ENCODE measurements at places on chromosomes 5 and 9.

DNA sequence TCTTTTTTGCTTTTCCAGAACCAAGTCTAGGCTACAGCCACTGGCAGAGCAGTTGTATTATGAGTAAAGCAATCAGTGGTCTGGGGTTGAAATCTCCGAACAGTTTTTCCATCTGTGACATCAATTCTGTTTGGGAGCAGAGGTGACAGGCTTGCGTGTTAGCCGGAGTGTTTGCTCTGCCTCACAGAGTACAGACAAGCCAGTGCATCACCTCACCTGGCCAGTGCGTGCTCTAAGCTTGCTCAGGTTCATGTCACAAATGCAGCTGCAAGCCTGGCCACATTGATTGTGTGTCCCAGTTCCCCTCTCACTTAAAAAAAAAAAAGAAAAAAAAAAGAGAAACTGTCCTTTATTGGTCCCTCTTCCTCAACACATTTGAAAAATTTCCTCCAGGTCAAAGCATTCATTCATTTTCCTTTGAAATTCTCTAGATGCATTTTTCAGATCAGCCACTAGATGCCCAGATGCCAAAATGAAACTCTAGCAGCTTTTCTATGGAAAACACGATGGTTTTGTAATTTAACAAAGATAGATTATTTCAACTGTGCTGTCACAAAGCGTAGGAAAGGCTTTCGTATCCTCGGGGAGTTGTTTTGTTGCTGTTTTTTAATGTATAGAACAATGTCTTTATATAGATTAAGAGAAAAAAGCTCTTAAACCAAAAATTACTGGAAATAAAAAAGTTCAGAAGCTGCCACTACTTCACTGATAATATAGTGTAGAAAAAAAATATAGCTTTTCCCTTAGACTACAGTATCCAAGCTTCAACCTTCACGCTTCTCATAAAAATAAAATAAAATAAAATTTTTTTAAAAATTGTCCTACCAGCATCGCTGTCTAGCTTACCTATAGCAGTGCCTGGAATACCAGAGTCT lies 585.5 kb downstream of the TLE1 start:
- no peak for DNase-seq

GRCh38 chr5:134539732-134540131 lies 14.3 kb downstream of the JADE2 start:
- DNase-seq, result no peak

DNA sequence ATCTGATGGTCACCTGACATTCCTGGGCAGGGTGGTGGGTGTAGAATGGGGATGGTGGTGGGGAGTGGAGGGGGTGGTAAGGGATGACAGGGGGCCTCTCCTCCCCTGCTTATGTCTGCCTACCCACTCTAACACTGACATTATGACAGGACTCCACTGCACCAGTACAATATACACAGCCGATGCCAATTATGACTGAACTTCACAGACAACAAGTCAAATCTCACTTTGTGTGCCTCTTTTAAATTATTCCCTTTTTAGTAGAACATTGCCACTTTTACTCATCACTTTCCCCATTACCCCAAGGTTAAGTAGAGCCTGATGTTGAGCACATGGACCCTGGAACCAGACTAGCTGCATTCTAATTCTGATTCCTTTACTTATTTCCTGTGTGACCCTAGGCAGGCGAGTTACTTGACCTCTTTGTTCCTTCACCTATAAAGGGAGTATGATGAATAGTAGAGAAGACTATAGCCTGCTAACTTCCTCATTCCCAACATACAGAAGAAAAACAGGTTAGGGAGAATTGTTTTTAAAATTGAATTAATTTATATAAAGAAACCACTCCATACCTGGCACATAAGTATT lies 464.7 kb downstream of the DMRT2 start:
- no peak for DNase-seq

DNA sequence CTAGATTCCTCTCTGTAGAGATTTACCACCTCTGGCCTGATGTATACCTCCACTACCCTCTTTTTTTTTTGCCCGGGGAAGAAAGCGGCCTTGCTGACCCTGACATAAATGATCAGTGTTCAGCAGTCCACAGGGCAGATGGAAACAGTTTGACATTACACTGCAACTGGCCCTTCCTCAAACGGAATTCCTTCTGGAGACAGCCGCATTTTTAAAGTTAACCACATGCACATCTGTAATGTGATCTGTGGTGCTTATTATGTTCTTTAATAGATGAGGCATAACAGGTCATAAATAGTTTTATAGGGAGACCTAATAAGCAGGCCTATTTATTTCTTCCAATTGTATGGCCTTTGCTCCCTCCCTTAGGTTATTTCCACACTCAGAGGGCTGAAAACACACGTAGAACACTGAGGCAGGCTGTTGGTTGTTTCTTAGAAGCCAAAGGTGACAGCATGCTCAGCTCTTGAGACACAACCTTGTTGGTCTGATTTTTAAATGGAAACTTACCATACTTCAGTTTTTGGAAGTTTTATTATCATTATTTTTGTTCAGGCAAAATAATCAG lies 84.0 kb upstream of the APC start:
- DNase-seq, result no peak

DNA sequence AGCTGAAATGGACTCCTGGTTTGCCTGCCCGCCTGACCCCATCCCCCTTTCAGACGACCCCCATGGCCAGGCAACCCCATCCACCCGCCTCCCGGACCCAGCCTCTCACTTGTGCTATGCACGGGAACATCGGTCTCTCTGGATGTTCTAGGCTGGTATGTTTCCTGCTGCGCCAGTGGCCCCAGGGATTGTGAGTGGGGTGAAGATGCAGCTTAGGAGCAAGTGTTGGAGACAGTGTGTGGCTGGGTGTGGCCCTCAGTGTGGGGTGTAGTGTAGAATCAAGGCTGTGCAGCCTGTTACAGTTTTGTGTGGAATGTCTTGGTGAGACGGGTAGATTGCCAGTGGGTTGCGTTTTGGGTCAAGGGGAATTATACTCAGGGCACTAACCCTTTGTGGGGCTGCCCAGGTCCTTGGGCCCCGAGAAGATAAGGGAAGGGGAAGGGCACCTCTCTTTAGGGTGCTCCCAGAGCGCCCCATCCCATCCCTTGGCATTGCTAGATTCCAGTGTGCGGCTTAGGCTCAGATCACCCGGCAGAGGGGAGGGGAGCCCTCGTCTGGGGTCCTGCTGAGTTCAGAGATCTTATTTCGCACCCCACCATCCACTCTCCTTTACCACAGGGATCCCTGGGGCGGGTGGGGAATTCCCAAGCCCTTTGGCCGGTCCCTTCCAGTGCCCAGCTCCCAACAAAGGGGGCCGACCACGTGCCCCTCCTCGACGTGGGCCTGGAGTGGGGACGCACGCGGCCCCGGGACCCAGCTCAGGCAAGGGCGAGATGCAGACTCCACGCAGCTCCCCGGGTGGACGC lies 4.6 kb downstream of the IER5L start:
- no peak for DNase-seq

- no peak for DNase-seq
These were observed 216.1 kb downstream of the MEF2C start for GRCh38 chr5:88666761-88667495.

DNA sequence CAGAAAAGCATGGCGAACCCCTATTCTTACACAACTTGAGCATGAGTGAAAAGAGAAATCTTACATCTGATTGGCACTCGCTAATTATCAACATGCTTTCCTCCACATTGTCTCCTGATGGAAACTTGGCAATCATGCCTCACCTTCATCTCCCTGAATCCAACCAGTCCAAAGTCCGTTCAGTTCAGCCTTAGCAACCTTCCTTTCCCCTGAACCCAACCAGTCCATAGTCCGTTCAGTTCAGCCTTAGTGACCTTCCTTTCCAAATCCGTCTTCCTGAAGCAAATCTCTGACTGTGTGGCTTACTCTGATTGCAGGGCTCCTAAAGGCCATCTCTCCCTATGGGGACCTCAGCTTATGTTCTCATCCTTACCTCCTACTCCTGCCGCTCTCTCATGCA lies 538.3 kb upstream of the CLINT1 start:
- DNase-seq, result no peak

DNA sequence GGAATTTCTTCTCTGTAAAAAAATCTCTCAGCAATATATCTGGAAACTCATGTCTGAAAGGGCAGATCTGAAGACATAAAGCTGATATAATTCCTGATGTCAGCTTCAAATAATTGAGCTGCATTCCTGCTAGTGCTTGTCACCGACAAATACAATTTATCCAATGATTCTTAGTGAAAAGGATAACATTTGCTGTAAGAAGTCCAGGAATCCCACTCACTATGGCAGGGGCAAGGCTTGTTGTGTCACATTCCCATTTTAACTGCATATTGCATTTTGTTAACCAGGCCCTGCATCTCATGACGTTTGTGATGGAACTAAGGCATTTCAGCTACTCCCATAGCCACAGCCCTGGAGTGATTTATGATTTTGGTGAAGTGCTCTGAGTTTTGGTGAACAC lies 160.1 kb upstream of the DAB2 start:
- no peak for DNase-seq

DNA sequence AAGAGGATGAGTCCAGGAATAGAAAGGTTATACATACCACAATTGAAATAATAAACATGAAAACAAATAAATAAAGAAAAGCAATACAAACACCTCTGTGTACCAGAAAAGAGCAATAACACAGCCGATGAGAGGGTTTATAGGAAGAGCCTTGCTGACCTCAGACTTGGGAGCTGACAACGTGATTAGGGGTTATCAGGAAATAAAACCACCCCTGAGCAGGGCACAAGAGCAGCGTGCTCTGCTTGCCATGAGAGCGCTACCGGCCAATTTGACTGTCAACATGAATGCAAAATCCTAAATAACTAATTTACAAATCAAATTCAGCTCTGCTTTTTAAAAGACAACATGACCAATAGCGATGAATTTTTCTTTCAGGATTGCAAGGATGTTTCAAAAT lies 2.6 kb upstream of the FREM1 start:
- DNase-seq, result no peak

DNA sequence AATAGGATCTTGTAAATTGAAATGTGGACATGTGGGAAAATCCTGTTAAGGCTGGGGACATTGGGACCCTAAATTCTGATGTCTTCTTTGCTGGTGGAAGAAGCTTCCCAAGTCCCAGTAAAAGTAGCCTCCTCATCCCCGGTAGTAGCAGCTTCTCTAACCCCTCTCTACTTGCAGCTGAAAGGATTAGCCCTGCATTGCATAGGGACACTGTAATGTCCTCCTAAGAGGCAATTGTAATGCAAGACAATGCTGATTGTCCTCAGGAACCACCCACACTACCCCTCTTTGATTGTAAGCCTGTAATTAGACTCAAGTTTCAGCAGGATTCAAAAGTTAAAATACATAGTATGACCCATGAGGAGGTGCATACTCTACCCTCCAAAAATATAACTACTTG lies 1938.4 kb upstream of the C9orf72 start:
- DNase-seq, result no peak

GRCh38 chr9:91802391-91802790 lies 147.6 kb downstream of the ROR2 start:
- no peak for DNase-seq

DNA sequence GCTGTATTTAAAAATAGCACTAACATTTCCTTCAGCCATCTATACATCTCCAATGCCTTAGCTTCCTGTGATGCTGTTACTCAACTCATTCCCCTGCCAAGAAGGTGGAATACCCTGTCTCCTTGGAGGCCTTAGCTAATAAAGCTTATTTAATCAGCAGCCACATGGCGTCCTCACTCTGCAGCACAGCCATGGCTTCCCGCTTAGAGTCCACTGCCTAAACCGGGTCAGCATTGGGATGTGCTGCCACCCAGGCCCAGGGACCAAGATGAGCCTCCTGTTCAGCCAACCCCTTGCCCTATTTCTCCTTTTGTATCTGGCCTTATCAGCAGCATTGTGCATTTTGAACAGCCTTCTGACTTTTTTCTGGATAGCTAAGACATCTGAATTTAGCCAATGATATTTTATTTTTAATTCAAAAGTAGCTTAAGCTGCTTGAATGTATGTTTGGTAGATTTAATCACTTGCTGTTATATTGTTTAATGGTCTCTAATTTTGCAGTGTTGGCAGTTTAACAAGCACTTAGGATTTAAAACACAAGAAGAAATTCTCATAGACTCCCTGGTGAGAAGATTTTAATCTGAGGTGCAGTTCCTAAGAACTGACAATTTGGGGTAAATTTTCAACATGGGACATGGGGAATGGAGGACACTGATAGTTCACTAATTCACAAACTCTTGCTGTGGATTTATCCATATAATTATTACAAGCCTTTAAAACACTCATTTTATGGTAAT lies 113.0 kb downstream of the RPS23 start:
- DNase-seq, result no peak

- DNase-seq, result no peak
These were observed 80.9 kb downstream of the GOLPH3 start for GRCh38 chr5:32092938-32093812.

DNA sequence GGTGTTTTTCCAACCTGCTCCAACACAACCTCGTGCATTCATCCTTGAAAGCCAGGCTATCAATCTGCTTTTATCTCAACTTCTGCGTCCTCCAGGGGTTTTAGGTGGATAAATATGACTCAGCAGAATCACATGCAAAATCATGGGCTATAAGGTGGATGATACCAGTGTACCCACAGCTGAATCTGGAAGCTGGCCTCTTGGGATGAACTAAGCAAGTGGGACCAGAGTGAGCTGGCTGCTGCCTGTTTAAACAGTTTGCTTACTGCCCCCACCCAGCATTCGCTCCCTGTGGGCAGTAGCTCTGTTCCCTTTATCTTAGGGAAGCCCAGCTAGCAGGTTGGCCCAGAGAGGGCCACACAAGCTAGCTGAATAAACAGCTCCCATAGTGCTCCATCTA lies 194.0 kb downstream of the CRB2 start:
- no peak for DNase-seq

GRCh38 chr9:98334796-98335195 lies 79.3 kb upstream of the TBC1D2 start:
- DNase-seq, result no peak

- no peak for DNase-seq
These were observed 7.5 kb upstream of the CRB2 start for GRCh38 chr9:123348317-123348992.

- DNase-seq, result no peak
These were observed 50.0 kb upstream of the SLC25A51 start for GRCh38 chr9:37953775-37954437.

GRCh38 chr5:41335596-41336181 lies 122.4 kb upstream of the C6 start:
- DNase-seq, result no peak

DNA sequence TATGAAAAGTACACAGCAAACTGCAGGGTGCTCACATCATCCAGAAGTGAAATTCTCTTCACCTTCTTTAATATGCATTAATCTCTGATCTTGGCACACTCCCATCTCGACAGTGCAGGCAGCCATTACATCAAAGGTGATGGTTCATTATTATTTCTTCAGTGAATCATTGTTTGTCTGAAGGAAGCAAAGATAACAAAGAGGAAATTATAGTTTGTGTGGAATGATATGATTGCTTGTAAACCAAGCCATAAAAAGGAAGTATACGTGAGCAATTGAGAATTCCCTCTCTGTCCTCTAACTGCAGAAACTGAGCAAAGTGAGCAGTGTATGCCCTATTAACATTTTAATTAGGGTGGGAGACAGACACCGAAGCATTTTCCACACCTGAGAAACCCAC lies 171.6 kb upstream of the PPP1R2B start:
- no peak for DNase-seq

GRCh38 chr5:169404223-169404622 lies 103.3 kb upstream of the SLIT3 start:
- DNase-seq, result no peak

GRCh38 chr5:151449297-151449696 lies 1.9 kb downstream of the SLC36A1 start:
- no peak for DNase-seq

All from activated B cell treated with CpG ODN at 0.5 μM for 24 hours (primary cell).